ENCODE measurements at places on chromosomes 2 and 18. TPM values are rescaled to one million over a fixed set of nuclear protein-coding genes. Genes with fewer than 3 reads are reported as not detected.

The ZC3H6 gene
- total RNA-seq: 3.5 TPM

The IL1RL2 gene
- total RNA-seq: not detected

The RAPGEF4 gene
- total RNA-seq: 0.47 TPM

The PLCD4 gene
- 0.39 TPM for total RNA-seq

The KRTCAP3 gene
- not detected for total RNA-seq

The KCNE4 gene
- 11.4 TPM for total RNA-seq

DNA sequence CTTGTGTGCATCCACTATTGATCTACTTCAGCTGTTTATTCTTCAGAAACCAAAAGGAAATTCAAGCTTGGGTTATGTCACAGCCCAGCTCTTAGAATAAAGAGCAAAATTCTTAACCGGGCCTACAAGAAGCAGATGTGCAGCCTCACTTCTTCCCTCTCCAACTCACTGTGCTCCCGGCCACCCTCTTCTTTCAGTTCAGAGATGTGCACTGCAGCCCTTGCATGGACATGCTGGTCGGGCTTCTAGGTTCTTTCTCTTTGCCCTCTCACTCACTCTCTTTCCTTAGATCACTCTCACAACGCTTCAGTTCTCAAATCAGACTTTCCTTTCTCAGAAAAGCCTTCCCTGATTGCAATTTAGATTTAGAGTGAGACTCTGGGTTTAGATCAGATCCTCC is 104.1 kb downstream of the CHN1 start:
- no peak for DNase-seq

DNA sequence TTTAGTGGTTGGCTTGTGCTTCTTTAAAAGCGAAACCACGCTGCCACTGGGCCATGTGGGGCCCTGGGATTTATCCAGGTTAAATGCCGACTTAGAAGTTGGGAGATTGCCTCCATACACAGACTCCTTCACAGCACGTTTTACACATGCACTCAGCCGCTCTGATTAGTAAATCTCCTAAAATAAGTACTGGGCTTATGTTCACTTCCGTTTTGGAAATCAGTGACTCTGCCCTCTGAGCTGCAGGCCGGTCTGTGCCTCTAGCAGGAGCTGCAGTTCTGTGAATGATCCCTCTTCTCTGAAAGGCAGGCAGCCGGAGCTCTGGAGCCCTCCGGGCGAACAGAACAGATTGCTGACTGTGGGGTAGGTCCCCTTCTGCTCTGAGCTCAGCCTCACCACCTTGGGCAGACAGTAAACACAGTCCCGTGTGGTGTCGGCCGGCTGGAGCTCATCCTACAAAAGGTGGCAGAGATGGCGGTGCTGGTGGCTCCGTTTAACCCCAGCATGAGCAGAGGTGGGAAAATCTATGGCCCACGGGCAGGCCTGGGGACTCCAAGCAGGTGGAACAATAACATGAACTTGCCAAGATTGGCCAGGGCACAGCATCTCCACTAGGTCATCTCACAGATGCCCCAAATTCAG is 9.8 kb upstream of the RAB17 start:
- peak; percentile 29 for DNase-seq
